ENCODE measurements at places on chromosomes 7 and 10. TPM values are rescaled to one million over a fixed set of nuclear protein-coding genes. Genes with fewer than 3 reads are reported as not detected.

The ANKRD7 gene
- total RNA-seq = not detected

The BTBD16 gene
- not detected for total RNA-seq

The NUTM2B gene
- total RNA-seq = 0.80 TPM

The HMX3 gene
- not detected for total RNA-seq

DNA sequence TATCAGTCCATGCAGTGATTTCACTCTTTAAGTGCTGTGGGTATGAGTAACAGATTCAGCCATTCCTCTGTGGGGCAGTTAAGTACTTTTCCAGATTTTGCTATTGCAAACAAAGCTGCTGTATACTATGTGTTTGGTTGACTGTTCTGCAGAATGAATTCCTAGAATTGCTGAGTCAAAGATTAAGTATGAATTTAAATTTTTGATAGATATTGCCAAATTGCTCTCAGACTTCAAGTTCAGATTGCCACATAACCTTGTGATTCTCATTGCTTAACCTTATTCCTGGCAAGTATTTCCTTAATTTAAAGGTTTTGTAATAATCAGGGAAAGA lies 21.6 kb upstream of the SAR1A start:
- no peaks in the 10 kb centered on the region for H3K36me3 ChIP-seq
- no peaks in the 10 kb centered on the region for H3K4me1 ChIP-seq
- no peak overlapping the region for H3K27ac ChIP-seq

DNA sequence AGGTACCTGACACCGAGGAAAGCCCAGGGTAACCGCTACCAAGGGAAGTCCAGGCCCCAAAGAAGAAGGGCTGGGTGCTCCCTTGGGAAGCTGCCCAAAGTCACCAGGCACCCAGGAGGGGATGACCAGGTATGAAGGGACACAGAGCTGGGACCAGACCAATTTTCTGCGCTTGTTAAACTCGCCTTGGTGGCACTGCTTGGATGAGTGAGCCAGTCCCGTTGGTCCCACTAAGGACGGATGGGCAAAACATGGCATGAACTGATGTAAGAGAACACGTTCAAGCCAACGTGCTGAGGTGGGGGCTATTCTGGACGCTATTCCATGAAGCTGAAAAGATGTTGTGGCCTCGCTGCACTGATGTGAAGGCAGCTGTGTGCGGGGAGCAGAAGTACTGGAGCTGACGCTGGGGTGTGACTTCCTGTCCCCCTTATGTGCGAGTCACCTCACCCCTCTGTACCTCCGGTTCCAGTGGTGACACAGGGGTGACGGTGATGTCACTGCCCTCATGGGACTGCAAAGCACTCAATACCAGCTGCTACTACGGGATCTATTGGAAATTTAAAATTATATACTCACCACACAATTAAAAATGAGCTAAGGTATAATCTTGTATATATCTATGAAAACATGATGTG lies 73.6 kb downstream of the COBL start:
- H3K27ac ChIP-seq = no peak overlapping the region
- no peaks in the 10 kb centered on the region for H3K36me3 ChIP-seq
- H3K4me3 ChIP-seq = no peak overlapping the region
- DNase-seq = no peak
- no peaks in the 10 kb centered on the region for H3K27me3 ChIP-seq

DNA sequence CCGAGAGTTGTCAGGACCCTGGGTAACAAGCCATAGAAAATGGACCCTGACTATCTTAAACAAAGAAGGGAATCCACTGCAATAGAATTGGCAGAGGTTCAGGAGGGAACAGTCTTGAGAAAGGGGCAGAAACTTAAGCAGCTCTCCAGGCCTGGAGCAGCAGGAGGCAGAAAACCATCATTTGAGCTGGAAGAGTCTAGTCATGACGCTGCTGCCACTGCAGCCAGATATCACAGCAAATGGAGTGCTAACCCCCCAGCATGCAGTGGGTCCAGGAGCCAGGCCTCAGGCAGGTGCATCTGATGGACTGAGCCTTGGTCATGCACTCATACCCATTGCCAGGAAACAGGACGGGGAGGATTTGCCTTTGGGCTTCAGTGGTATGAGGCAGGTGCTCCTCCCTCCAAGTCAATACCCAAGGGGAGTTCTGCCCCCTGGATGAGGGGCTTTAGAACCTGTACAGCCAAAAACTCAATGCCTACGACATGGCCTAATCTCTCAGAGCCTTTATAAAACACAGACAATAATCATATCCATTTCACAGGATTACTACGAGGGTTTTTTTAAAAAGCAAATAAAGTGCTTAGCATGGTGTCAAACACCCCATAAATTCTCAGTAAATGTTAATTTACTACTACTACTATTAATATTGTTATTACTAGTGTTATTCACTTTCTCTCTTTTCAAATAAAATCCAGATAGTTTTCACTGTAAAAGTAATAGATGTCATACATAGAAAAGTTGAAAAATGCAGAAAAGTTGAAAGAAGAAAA lies 30.7 kb downstream of the DUSP5 start:
- DNase-seq = no peak
- peaks cover 26% of the 10 kb centered on the region for H3K4me1 ChIP-seq
- peaks cover 10% of the 10 kb centered on the region for H3K27me3 ChIP-seq
- H3K36me3 ChIP-seq = no peaks in the 10 kb centered on the region
